Pulmonary artery endothelial cell (primary cell): ENCODE measurements at places on chromosomes 11 and 22.
A peak's percentile ranks its signal among the peaks of the same experiment; 100 is the strongest.

DNA sequence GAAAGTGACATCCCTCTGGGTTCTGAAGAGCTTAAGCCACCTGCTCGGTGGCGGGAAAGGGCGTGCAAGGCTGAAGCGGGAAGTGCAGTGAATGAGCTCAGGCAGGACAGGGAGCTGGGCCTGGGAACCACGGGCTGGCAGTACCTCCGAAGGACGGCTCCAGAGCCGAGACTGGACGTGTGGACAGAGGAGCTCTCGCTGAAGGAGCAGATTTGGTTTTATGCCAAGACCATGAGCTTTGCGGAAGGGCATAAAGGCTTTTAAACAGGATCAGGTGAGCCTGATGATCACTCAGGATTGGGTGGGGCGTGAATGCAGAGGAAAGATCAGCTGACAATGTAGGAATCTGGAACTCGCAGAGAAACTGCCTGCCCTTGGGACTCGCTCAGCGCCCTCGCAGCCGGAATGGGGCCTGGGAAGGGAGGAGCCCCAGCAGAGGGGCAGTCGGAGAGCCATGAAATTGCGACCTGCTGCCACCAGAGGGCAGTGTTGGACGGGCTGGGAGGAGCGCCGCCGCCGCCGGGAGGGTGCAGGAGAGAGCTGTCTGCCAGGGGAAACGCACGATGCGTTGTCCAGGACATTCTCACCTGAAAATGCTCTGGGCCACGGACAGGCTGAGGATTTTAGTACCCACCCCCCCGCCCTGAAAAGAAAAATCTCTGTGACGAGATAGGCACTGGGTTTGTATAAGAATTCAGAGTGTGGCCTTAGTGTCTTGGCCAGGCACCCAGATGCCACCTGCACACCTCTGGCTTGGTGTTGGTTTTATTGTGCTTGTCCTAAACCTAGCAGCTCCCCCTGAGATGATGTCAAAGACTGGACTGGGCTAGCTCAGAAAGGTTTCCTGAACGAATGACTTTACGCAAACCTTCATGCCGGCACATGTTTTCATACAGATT lies 324.4 kb downstream of the NTM start:
- DNase-seq = peak; percentile 24

GRCh38 chr11:117685566-117685965 lies 111.5 kb downstream of the DSCAML1 start:
- DNase-seq = no peak

GRCh38 chr11:77695417-77695816 lies 57.8 kb upstream of the CLNS1A start:
- peak; percentile 3 for DNase-seq

DNA sequence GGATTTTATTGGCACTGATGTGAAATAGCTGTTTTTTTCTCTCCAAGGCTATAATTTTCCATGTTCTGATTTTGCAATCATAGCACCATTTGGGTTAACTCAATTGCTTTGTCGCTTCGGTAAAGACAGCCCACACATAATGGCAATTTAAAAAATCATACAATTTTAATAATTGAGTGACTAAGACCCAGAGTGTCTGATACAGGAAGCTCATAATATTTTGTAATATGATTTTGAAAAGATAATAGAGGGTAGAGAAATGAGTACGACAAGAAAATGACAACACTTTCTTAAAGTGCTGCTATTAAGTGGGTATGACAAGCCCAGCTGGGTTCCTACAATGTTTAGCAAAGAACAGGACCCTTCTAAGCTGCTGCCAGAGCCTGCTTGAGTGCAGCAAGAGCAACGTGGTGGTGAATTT lies 439.1 kb downstream of the METTL15 start:
- no peak for DNase-seq

- DNase-seq = no peak
Observed at GRCh38 chr22:27651486-27651885, 150.1 kb downstream of the MN1 start.

- DNase-seq = no peak
Observed at GRCh38 chr22:50303515-50303847, 4.0 kb downstream of the PLXNB2 start.

DNA sequence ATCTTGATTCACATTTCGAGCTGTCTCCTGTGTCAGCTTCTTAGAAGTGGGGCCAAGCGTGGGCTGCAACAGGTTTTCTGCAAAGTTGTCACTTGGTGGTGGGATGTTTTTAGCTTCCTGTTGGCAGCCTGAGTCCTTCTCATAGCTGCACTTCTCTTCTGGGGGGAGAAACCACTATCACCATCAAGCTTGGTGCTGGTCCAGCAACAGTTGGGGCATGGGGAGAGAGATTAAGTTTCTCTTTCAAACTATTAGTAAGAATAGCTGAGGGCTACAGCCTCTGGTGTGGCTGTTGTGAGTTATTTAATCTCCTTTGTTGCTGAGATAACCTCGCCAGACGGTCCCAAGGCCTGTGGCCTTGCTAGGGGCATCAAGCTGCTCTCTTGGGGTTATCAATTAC lies 123.3 kb upstream of the CRYBB3 start:
- no peak for DNase-seq

- no peak for DNase-seq
Observed at GRCh38 chr11:128346804-128347203, 240.6 kb downstream of the ETS1 start.

DNA sequence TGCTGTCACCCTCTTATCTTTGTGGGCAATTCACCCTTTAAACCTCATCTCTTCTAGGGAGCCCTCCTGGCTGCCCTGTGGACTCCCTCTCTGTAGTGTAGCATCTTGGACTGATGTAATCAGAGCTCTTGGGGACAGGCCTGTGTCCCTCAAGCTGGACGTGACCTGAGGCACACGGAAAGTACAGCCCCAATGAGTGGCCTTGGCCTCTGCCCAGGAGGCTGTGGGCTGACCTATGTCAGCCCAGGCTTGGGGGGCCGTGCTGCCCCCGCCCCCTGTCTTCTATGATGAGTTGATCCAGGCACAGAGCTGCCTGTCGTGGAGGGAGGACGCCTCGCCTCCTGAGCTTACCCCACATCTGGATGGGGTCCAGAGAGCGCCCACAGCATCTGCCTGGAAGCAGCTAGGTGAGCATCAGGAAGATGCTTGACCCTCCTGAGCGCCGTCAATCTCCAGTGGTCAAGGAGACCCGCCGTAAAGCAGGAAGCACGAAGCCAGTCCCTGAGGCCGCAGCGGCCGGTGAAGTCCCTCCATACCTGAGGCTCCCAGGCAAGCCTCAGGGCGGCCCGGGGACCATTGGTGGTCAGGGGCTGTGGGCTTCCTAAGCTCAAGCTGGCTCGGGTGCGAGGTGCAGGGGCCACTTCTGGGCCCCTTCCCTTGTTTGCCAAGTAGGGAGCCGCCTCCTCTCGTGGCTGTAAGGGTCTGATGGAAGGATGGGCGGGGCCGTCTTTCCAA lies 1136.9 kb downstream of the BRD1 start:
- no peak for DNase-seq

GRCh38 chr11:62108017-62108750 lies 15.6 kb upstream of the INCENP start:
- peak; percentile 41 for DNase-seq

- no peak for DNase-seq
Observed at GRCh38 chr11:26063915-26064314, 268.0 kb upstream of the ANO3 start.
